NCI-H2081 treated with DMSO at 0.1 percent for 48 hours (cell line): ENCODE measurements at places on chromosomes 11 and 22.

GRCh38 chr11:132301465-132301864, 931.0 kb downstream of the NTM start:
- DNase-seq = no peak

- no peak for DNase-seq
These were observed 701 bp downstream of the TMEM216 start for GRCh38 chr11:61392981-61393595.

- DNase-seq = no peak
These were observed 742.1 kb upstream of the TENM4 start for GRCh38 chr11:80182901-80183300.

GRCh38 chr11:14555818-14556217, 35.6 kb upstream of the PSMA1 start:
- no peak for DNase-seq

- no peak for DNase-seq
These were observed 33.3 kb downstream of the KIAA1671 start for GRCh38 chr22:24985826-24986214.

DNA sequence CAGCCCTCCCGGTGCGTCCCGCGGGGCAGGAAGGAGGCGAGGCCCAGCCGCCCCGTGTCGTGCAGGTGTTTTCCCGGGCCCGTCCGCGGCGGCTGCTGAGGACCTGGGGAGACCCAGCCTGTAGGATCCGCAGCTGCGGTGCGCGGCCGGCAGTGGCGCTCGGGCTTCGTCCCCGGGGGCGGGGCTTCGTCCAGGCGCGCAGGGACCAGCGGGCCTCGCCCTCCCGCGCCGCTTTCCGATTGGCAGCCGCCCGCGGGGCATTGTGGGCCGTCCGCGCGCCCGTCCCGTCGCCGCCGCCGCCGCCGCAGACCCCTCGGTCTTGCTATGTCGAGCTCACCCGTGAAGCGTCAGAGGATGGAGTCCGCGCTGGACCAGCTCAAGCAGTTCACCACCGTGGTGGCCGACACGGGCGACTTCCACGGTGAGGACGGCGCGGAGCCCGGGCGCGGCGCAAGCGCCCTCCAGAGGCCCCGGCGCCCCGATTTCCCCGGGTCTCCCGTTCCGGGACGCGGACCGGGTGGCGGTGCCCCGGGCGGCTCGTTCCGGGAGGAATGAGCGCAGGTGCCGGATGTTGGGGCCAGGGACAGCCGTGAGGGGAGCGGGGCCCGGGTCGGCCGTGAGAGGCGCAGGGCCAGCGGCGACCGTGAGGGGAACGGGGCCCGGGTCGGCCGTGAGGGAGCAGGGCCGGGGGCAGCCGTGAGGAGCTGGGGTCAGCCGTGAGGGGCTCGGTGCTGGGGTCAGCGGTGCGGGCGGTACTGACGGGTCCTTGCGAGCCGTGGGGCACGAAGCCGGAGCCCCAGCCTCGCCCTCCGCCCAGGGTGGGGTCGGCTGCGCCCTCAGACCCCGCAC, at the start of gene TALDO1:
Gene TALDO1, plus strand, starts transcription at position 307 of the 849 bp plus-strand sequence. Its CDS starts 18 bp downstream, at position 325.
- DNase-seq = peak; percentile 61

DNA sequence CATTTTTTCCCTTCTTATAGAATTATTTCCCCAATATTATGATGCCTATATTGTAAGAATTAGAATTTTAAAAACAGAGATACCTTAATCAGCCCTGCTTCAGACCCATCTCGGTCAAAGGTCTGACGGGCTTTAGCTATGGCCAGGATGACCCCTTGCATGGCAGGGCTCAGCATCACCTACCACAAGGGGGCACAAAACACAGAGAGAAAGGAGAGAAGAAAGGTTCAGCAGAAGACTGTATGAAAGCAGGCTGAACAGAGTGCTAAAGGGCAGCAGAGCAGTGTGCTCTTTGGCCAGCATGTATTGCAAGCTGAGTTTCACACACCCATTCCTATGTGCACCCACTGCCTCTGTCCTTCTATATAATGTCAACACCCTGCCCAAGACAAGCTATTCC, 26.8 kb downstream of the CLDN25 start:
- DNase-seq = no peak

GRCh38 chr11:1669546-1670218, 27.3 kb upstream of the KRTAP5-6 start:
- no peak for DNase-seq

GRCh38 chr11:57645689-57646085, 4.0 kb downstream of the YPEL4 start:
- DNase-seq = no peak

GRCh38 chr11:11813288-11813962, 28.3 kb upstream of the USP47 start:
- no peak for DNase-seq

GRCh38 chr11:57546869-57547475, 9.6 kb downstream of the SMTNL1 start:
- DNase-seq = no peak

DNA sequence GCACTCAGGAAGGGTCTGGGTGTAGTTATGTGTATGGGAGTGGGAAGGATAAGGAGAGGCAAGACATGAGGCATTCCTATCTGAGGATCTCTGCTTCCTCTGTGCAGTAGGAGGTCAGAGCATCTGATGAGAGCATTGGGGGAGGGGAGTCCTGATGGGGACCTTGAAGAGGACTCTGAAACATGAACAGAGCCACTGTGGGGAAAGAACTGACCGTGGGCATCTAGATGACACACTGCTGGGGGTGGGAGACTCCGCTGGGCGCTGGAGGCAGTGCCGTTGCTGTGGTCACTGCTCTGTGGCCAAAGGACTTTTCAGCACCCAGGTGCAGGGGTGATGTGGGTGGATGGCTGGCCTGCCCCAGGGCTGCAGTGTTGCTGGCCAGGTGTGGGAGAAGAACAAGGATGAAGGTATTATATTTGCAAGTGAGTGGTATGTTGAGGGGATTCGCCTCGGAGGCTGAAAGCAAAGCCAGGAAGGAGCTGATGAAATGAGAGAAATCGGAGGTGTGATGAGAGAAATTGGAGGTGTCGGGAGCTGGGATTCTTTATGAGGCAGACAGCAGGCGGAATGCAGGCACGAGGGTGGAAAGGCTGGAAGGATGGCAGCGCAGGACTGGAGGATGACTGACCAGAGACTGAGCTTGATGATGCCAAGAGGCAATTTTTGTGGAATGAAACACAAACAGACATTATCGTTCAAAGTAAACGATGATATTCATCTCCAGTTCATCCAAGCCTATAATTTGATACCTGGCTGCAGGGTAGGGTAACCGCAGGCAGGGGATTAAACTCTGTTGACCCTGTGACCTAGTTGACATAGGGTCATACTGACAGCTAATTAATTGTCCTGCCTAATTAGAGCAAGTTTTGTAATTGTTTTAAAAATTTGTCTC, 19.4 kb upstream of the TMPRSS4 start:
- no peak for DNase-seq

DNA sequence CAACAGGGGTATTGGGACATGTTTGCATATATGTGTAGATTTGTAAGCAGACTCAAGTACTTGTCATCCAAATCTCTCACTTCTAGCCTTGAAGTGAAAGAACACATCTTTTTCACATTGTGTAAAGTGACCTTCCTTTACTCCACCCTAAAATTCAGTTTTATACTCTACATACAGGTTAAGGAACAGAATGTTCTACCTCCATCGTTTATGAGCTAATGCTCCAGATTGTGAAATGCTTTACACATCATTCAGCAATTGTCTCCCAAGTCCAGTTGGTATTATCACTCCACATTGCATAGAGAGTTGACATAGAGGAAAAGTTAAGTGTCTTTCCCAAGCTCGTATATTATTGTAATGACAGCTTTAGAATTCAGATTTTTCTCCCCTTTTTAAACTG, 46.1 kb upstream of the BLID start:
- no peak for DNase-seq

DNA sequence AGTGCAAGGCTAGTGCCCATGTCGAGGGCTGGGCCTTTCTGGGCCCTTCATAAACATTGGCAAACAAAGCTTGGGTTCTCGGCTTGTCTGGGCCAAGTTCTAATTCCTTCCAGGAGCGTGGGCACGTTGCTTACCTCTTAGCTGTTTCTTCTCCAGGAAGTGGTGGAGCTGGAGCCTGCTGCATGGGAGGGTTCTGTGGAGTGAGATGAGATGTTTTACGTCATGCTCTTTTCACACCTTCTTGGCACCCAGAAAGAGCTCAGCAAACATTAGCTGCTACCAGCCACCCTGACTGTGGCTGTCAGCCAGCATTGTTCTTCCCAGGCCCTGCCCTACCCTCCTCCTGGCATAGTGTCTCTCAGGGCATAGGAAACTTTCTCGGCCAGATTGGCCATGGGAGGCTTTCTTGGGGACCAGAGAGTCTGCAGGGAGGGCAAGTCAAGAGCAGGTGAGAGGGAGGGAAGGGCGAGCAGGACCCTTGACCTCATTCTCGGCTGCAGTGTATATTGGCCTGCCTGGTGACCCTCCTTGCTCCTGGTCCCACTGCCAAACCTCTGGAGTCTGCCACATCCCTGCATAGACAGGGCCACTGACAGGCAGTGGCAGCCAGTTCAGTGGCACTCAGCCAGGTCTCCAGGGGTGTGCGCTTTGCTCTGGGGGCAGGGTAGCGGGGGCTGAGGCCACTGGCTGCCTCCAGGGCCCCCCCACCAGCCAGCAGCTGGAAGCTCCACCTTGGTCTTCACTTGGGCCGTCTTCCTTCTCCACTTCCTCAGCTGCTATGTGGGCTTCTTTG, 98.8 kb downstream of the BCR start:
- no peak for DNase-seq

- no peak for DNase-seq
These were observed 29.5 kb upstream of the TESMIN start for GRCh38 chr11:68780829-68781228.

- DNase-seq = no peak
These were observed 753 bp upstream of the PPARA start for GRCh38 chr22:46149512-46150033.

DNA sequence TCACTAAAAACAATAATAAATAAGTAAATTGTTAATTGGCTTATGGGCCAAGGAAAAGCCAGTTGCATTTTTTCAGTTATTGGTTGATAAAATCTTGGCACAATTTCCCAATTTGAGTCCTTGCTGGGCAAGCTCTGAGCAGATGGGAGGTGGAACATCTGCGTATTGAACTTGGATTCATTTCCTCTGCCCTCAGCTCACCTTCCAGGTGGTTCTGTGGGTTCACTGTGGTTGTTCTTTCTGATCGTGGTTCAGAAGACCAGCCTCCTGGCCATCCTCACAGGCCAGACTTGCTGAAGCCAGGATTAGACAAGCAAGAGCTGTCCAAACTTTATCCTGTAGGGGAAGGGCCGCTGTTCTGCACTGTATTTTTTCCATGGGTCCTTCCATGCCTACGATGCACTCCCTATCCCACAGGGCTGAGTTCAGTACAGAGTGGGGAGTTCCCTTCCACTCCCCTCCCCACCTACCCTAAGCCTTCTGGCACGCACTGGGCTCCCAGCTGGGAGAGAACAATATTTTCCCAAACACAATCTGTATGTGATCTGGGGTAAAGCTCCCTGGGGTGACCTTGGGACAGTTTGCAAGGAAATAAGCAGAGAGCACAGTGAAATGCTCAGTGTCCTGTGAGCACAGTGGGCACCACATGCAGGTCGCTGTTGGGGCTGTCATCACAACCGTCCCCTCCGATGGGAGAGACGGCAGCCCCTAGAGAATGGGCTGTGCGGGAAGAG, 43.5 kb upstream of the TP53I11 start:
- DNase-seq = no peak

DNA sequence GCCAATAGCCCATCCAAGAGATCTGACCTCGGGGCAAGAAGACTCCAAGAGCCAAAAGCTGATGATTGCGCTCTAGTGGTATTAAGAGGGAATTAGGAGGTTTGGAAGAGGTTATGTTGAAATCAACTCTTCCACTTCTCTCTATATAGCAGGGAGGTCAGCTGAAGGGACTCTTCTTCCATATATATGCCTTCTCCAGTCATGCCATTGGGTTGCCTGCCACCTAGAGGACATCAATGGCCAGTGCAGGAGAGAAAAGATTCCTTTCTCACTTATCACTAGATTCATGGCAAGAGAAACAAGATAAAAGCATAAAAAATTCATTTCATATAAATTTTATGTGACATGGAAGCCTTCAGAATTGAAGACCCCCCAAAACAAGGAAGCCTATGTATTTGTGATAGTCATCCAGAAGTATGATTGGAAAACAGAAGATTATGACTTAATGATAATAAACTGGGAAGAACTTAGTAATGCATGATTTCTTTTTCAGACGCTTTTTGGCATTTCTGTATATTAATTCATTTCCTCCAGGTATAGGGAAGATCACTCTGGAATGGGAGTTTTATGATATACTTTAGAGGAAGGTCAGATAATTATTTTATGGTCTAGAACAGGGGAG, 435.1 kb upstream of the DDI1 start:
- peak; percentile 32 for DNase-seq

DNA sequence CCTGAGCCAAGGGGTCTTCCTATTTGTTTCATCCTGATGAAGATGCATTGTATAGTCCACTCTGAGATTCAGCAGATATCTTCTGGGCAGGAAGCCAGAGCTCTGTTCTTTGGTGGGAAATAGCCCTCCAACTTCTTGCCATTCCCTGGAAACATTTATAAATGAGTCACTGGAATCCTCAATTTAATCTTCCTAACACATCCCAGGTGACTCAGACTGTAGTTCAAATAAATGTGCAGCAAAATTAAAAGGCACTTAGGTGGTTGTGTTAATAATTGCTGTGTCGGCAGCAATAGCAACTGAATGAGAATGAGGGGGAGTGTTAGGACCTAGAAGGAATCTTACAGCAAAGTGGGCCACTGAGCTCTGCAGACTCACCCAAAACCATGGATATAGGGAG, 108.6 kb downstream of the INSC start:
- no peak for DNase-seq

DNA sequence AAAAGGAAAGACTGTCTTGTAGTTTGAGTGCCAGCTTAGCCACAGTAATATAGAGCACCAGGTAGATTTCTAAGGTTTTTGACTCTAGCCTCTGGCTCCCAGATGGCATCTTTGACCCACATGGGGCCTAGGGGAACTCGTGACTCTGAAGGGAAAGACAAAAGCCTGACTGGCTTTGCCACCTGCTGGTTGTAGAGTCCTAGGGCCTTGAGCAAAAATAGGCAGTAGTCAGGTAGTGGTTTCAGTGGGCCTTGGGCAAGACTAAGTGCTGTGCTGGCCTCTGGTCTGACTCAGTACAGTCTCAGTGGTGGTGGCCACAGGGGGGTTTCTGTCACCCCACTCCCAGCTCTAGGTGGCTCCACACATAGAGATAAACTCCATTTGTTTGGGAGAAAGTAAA, 349.4 kb downstream of the FAM181B start:
- DNase-seq = no peak
